ENCODE measurements at places on chromosomes 13 and 19. TPM values are rescaled to one million over a fixed set of nuclear protein-coding genes. Genes with fewer than 3 reads are reported as not detected.

DNA sequence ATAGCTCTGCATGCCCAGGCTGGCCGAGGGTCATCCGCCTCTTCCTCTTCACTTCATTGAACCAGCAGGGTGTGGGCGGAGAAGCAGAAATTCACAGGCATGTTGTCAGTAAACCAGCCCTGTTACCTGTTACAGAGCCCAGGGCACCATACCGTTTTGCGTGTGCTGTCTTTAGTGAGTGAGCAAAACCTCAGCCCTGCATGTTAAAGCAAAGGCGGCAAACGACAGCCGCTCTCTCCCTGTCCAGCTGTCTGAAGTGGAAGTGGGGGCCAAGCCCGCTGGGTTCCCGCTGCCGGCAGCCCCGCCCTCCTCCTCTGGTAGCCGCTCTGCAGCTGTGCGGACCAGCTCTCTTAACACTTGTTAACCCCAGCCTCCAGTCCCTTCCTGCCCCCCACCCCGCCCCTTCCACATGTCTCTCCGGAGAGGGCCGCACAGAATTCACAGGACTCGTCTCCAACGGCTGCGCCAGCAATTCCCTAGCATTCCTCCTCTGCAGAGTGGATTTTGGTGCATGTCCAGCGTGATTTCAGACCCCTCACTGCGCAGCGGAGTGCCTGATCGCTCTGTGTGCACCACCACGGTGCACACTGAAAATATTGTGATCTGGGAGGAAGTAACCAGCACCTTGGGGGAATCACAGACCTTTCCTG lies 12.7 kb downstream of the KLHL26 start:
- H3K4me3 ChIP-seq, result peak overlapping the region; percentile 45
- peaks cover 18% of the 10 kb centered on the region for H3K4me1 ChIP-seq
- no peaks in the 10 kb centered on the region for H3K27me3 ChIP-seq
- no peak for DNase-seq
- no peaks in the 10 kb centered on the region for H3K36me3 ChIP-seq

DNA sequence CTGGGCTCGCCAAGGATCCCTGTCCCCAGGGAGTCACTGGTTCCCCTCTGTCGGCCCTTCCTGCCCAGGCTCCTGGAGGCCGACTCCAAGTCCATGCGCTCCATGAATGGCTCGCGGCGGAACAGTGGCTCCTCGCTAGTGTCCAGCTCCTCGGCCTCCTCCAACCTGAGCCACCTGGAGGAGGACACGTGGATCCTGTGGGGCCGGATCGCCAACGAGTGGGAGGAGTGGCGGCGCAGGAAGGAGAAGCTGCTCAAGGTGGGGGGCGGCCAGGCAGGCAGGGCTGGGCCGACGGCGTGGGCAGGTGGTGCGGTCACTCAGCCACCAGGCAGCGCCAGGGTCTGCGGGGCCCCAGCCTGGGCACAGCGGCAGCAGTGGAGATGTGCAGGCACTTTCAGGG lies 17.6 kb downstream of the EVI5L start:
- no peak overlapping the region for H3K4me3 ChIP-seq
- no peak for DNase-seq
- H3K36me3 ChIP-seq, result no peaks in the 10 kb centered on the region
- H3K27me3 ChIP-seq, result no peaks in the 10 kb centered on the region
- no peaks in the 10 kb centered on the region for H3K4me1 ChIP-seq

Gene OXGR1
- total RNA-seq, result not detected

- no peak for DNase-seq
- H3K27me3 ChIP-seq, result no peaks in the 10 kb centered on the region
- no peaks in the 10 kb centered on the region for H3K4me1 ChIP-seq
- H3K36me3 ChIP-seq, result no peaks in the 10 kb centered on the region
- H3K27ac ChIP-seq, result no peak overlapping the region
Observed at GRCh38 chr13:64428196-64428595, 2801.9 kb downstream of the PCDH9 start.

GRCh38 chr19:48644839-48645619 lies 958 bp downstream of the CA11 start:
- no peak for DNase-seq
- peak overlapping the region; percentile 76 for H3K4me3 ChIP-seq
- H3K36me3 ChIP-seq, result no peaks in the 10 kb centered on the region
- H3K4me1 ChIP-seq, result no peaks in the 10 kb centered on the region
- peak overlapping the region; percentile 82 for H3K27ac ChIP-seq

- no peaks in the 10 kb centered on the region for H3K27me3 ChIP-seq
- H3K4me3 ChIP-seq, result no peak overlapping the region
- H3K36me3 ChIP-seq, result no peaks in the 10 kb centered on the region
- no peak for DNase-seq
- H3K27ac ChIP-seq, result no peak overlapping the region
Observed at GRCh38 chr13:93147298-93147645, 79.3 kb upstream of the GPC6 start.

Gene CKM
- total RNA-seq, result not detected

DNA sequence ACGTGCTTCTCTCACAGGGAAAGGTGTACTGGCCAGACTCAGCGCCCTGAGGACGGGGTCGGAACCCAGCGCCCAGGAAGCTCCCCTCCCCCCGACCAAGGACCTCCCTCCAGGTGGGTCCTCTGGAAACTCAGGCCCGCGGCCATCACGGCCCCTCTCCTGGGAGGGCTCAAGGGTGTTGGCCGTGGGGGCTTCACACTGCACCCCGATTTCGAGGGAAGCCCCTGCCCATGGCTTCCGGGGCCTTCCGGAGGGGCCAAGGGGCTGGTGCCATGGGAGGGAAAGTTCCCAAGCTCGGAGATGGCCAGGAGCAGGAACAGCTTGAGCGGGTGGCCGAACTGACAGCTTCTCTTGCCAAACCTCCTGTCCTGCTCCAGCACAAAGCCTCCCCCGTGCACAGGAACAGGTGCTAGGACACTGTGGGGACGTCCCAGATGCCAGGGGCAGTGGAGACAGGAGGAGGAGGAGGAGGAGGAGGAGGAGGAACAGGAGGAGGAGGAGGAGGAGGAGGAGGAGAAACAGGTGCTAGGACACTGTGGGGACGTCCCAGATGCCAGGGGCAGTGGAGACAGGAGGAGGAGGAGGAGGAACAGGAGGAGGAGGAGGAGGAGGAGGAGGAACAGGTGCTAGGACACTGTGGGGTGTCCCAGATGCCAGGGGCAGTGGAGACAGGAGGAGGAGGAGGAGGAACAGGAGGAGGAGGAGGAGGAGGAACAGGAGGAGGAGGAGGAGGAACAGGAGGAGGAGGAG lies 10.0 kb downstream of the SBNO2 start:
- H3K36me3 ChIP-seq, result no peaks in the 10 kb centered on the region
- no peaks in the 10 kb centered on the region for H3K27me3 ChIP-seq
- no peak overlapping the region for H3K27ac ChIP-seq
- no peak for DNase-seq
- no peaks in the 10 kb centered on the region for H3K4me1 ChIP-seq

GRCh38 chr13:78323848-78324247 lies 279.5 kb downstream of the POU4F1 start:
- no peaks in the 10 kb centered on the region for H3K36me3 ChIP-seq
- H3K4me1 ChIP-seq, result no peaks in the 10 kb centered on the region
- H3K27me3 ChIP-seq, result no peaks in the 10 kb centered on the region
- no peak overlapping the region for H3K4me3 ChIP-seq

Gene PSG6
- total RNA-seq, result not detected

GRCh38 chr19:33740811-33741396 lies 55.8 kb upstream of the KCTD15 start:
- no peak for DNase-seq
- no peak overlapping the region for H3K27ac ChIP-seq
- no peak overlapping the region for H3K4me3 ChIP-seq
- H3K4me1 ChIP-seq, result no peaks in the 10 kb centered on the region
- no peaks in the 10 kb centered on the region for H3K27me3 ChIP-seq
- no peaks in the 10 kb centered on the region for H3K36me3 ChIP-seq

DNA sequence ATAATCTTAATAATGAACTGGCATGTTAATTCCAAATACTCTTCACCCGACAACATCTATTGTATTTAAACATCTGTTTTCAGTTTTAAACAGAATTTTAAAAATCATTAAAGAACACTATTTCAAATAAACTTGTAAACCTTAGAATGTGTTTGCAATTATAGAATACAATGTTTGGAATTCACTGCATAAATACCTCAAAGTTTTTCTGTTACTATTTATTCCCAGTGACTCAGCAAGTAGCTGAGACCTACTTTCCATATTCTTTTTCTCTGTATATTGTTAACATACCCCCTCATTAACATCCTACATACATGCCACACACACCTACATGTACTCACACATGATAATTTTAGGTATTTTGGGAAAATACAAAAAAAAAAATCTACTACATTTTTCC lies 1134.3 kb downstream of the SLITRK1 start:
- H3K4me1 ChIP-seq, result no peaks in the 10 kb centered on the region
- no peak overlapping the region for H3K4me3 ChIP-seq
- no peaks in the 10 kb centered on the region for H3K36me3 ChIP-seq
- H3K27ac ChIP-seq, result no peak overlapping the region
- H3K27me3 ChIP-seq, result no peaks in the 10 kb centered on the region
- DNase-seq, result no peak

Gene HRC
- not detected for total RNA-seq

DNA sequence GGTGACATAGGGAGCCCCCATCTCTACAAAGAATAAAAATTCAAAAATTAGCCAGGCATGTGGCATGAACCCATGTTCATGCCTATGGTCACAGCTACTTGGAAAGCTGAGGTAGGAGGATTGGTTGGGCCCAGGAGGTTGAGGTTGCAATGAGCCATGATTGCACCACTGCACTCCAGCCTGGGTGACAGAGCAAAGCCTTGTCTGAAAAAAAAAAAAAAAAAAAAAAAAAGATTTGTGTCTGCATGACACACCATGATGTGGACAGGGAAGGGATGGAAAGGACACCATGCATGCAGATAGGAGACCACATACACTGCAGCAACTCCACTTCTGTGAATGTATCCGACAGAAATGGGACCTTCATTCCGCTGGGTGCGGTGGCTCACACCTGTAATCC lies 34.0 kb upstream of the HOMER3 start:
- no peak overlapping the region for H3K4me3 ChIP-seq
- H3K36me3 ChIP-seq, result no peaks in the 10 kb centered on the region
- H3K27ac ChIP-seq, result no peak overlapping the region
- H3K4me1 ChIP-seq, result peaks cover 2% of the 10 kb centered on the region
- DNase-seq, result no peak
- no peaks in the 10 kb centered on the region for H3K27me3 ChIP-seq

GRCh38 chr19:45469945-45470761 lies 2.4 kb downstream of the FOSB start:
- H3K27ac ChIP-seq, result peak overlapping the region; percentile 93
- peak; percentile 72 for DNase-seq
- no peaks in the 10 kb centered on the region for H3K36me3 ChIP-seq
- H3K27me3 ChIP-seq, result no peaks in the 10 kb centered on the region
- peak overlapping the region; percentile 62 for H3K4me3 ChIP-seq
- peaks cover 16% of the 10 kb centered on the region for H3K4me1 ChIP-seq

DNA sequence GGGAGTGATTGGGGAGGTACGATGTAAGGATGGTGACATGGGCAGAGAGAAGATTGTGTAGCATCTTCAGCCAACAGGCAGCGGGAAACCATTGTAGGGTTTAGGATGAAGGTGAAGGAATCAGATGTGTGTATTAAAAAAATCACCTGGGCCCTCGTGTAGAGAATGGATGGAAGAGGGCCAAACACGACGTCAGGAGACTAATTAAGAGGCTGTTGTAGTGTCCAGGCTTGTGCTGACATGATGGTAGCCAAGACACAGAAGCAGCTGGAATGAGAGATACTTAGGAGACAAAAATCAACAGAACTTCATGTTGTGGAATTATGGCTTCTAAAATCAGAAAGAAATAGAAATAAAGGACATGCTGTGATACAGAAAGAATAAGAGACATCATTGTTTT lies 41.2 kb upstream of the ARGLU1 start:
- no peak overlapping the region for H3K4me3 ChIP-seq
- H3K27ac ChIP-seq, result no peak overlapping the region
- no peaks in the 10 kb centered on the region for H3K4me1 ChIP-seq
- no peak for DNase-seq
- H3K36me3 ChIP-seq, result no peaks in the 10 kb centered on the region

DNA sequence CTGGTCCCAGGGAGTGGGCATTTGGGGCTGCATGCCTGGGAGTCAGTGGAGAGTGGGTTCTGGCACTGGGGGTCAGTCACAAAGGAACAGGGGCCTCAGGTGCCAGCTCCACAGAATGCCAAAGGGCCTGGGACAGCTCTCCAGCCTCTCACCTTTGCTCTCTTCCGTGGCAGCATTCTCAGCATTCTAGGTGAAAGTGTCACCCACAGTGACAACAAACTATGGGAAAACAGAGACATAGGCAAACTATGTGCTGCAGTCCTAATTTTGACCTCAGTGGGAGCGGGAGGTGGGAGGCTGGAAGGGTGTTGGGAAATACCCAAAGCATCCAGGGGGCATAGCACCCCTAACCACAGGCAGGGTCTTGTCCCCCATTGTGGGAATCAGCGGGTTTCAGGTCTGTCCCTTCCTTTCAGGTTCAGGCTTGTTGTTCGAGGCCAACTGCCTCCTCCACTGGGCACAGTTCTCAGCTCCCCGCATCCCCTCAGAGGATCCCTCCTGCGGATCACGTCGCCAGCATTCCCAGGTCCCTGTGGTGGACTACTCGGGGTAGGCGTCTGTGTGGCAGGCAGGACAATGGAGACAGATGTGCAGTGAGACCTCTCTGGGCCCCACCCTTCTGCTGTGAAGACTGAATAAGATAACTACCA lies 52.4 kb downstream of the TSHZ3 start:
- no peaks in the 10 kb centered on the region for H3K36me3 ChIP-seq
- DNase-seq, result no peak
- no peak overlapping the region for H3K4me3 ChIP-seq
- no peaks in the 10 kb centered on the region for H3K4me1 ChIP-seq

Gene DLL3
- total RNA-seq, result not detected

DNA sequence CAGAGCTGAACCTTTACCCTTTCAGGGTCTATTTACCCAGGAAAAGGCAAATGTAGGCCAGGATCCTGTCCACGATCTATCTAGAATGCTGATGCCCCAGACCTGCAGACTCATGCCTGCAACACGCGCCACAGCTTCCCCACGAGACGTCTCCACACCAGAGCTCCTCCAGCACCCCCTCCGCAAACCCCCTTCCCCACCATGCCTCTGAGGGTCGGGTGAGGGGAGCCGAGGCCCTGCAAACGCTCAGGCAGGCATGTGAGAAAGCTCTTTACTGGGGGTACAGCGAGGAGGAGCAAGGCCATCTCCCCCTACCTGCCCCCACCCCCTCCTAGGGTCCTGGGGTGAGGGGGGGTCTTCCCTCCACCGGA lies 8.9 kb downstream of the DYRK1B start:
- no peaks in the 10 kb centered on the region for H3K27me3 ChIP-seq
- no peak for DNase-seq
- H3K36me3 ChIP-seq, result peaks cover 45% of the 10 kb centered on the region
- H3K27ac ChIP-seq, result peak overlapping the region; percentile 72

GRCh38 chr19:39810424-39810823 lies 23.5 kb downstream of the DYRK1B start:
- no peaks in the 10 kb centered on the region for H3K36me3 ChIP-seq
- H3K4me3 ChIP-seq, result no peak overlapping the region
- no peak overlapping the region for H3K27ac ChIP-seq
- no peaks in the 10 kb centered on the region for H3K4me1 ChIP-seq
- no peak for DNase-seq
- no peaks in the 10 kb centered on the region for H3K27me3 ChIP-seq

- H3K4me1 ChIP-seq, result no peaks in the 10 kb centered on the region
- H3K27me3 ChIP-seq, result no peaks in the 10 kb centered on the region
- DNase-seq, result no peak
- H3K27ac ChIP-seq, result no peak overlapping the region
- no peaks in the 10 kb centered on the region for H3K36me3 ChIP-seq
- H3K4me3 ChIP-seq, result no peak overlapping the region
Observed at GRCh38 chr13:112959206-112959605, 9.8 kb upstream of the MCF2L start.
